ENCODE measurements at places on chromosomes 1 and 21. TPM values are rescaled to one million over a fixed set of nuclear protein-coding genes. Genes with fewer than 3 reads are reported as not detected.

GRCh38 chr1:3420218-3420951, 34.1 kb upstream of the ARHGEF16 start:
- no peak for DNase-seq

DNA sequence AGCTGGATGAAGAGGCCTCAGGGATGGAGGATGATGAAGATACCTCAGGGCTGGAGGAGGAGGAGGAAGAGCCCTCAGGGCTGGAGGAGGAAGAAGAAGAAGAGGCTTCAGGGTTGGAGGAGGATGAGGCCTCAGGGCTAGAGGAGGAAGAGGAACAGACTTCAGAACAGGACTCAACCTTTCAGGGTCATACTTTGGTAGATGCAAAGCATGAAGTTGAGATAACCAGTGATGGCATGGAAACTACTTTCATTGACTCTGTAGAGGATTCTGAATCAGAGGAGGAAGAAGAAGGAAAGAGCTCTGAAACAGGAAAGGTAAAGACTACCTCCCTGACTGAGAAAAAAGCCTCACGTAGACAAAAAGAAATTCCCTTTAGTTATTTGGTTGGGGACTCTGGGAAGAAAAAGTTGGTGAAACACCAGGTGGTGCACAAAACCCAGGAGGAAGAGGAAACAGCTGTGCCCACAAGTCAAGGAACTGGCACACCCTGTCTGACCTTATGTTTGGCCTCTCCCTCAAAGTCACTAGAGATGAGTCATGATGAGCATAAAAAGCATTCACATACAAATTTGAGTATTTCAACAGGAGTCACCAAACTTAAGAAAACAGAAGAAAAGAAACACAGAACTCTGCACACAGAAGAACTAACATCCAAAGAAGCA, 15.4 kb downstream of the L1TD1 start:
- no peak for DNase-seq

- DNase-seq: no peak
Observed at GRCh38 chr1:199585392-199585791, 442.1 kb upstream of the NR5A2 start.

AADACL4 gene
- total RNA-seq: not detected

GRCh38 chr1:23469372-23469982, 14.5 kb downstream of the ASAP3 start:
- DNase-seq: no peak

DNA sequence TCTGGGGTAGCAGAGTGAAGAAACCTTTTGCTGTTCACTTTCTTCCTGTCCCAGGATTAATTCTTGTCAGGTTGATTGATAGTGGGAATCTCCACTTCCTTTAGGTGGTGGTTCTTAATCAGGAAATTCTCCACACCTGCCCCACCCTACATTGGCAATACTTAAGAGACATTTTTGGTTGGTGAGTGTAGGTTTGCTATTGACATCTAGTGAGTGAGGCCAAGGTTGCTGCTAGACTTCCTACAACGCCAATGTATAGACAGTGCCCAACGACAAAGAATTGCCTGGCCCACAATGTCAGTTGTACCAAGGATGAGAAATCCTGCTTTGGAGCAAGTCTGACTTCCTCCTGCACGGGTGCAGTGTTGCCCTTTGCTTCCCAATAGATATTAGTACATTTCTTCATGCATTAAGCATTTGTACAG, 38.5 kb downstream of the MAP3K7CL start:
- DNase-seq: no peak

FNDC10 gene
- 1.3 TPM for total RNA-seq

ARID4B gene
- 127 TPM for total RNA-seq

DNA sequence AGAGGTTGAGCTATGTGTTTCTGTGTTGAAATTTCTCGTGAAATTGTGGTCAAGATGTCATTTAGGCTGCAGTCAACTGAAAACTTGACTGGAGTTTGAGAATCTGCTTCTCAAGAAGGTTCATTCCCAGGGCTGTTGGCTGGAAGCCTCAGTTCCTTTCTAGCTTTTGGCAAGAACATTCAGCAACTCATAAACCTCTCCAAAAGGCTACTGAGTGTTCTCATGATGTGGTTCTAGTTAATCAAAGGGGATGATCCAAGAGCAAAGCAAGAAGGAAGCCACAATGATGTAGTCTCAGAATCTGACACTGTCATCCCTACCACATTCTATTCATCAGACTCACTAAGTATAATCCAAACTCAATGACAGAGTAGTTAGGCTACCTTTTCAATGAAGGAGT, 66.6 kb downstream of the SPATA6 start:
- DNase-seq: no peak

DNA sequence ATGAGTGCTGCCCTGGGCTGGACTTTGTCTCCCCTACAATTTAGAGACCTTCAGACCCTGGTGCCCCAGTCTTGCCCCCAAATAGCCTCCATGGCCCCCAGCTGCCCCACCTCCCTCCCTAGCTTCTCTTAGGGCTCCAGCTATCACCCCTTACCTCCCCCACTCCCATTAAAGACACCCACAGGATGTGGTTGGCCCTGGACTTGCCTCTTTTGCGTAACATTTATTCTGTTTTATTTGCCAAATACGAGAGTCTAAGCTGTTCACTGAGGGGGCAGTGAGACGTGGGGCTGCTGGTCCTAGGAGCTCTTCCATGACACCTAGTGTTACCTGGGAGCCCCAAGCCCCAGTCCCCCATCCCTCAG, 4.5 kb downstream of the ZC3H12A start:
- peak; percentile 87 for DNase-seq

- no peak for DNase-seq
Observed at GRCh38 chr21:45552696-45553391, 10.6 kb upstream of the SLC19A1 start.

FAM163A gene
- total RNA-seq: 0.17 TPM

GRCh38 chr1:209397910-209398309, 185.6 kb upstream of the CAMK1G start:
- DNase-seq: no peak

SPATA21 gene
- total RNA-seq: not detected

DNA sequence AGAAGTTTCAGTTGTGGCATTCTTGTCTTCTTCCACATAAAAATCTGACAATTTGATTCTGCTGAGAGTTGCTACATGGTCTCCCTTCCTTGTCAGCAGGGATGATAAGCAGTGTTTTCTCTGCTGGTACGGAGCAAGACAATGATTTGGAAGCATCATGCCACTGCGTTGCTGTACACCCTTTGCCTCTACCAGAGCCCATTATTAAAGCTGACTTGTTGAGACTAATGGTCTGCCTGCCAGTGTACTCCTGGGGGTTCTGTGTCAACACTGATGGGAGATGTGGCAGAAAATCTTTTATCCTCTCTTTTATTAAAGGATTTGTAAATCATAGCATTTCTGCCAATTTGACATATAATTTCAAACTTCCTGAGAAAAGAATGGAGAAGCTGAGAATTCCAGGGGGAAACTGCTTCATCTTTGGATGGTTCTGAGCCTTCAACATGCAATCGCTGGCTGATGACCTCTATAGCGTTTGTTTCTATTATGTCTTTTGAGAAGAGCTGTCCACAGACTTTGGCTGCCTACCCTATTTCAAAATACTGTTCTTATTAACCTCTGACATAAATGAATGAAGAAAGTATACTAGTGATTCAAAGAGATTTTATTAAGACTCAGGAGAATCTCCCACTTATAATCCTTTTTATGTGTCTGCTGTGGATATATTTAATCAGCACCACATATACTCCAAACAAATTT, 47.9 kb upstream of the DYNLT5 start:
- DNase-seq: no peak

IQGAP3 gene
- total RNA-seq: not detected

DNA sequence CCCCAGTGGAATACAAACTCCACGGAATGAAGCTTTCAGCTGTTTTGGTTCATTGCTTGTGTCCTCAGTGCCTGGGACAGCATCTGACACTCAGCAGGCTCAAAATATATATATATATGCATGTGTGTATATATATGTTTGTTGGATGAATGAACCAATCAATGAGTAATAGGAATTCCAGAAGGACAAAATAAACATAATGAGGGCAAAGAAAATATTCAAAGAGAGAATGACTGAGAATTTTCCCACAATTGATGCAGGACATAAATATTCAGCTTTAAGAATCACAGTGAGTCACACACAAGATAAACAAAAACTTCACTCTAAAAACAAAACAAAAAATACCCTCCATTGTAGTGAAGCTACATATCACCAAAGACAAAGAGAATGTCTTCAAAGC, 64.0 kb downstream of the CHD5 start:
- no peak for DNase-seq

DNA sequence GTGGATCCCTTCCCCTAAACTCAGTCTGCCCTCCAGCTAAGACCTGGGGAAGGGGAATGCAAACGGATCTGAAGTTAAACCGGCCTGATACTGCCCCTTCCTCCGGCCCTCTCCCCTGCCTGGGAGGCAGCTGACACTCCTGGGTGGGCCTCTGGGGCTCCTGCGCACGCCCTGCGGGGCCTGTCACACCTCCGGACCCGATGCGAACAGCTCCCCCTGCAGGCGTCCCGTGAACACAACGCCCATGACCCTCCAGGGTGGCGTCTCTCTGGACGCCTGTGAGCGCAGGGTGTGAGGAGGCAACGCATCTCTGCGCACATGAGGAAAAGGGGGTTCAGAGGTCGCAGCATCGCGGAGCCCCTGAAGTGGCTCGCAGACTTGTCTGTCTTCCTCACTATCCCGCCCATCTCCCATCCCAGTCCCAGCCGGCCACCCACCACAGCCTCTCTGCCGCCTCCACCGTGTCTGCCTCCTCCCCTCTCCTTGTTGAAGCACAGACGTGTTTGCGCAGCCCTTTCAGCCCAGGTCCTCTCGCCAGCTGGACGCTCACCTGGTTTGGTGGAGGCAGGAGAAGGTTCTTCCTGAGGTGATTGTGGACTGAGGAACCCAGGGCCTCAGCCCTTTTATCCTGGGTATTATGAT, 421 bp upstream of the LCE3A start:
- DNase-seq: peak; percentile 1

GRCh38 chr1:167291539-167292185, 71.0 kb downstream of the POU2F1 start:
- DNase-seq: no peak

EPHB2 gene
- not detected for total RNA-seq

GRCh38 chr1:94298861-94299260, 61.5 kb upstream of the ARHGAP29 start:
- no peak for DNase-seq

ANGPTL3 gene
- not detected for total RNA-seq

- DNase-seq: no peak
Observed at GRCh38 chr1:114750780-114751179, 7.0 kb downstream of the CSDE1 start.

DNA sequence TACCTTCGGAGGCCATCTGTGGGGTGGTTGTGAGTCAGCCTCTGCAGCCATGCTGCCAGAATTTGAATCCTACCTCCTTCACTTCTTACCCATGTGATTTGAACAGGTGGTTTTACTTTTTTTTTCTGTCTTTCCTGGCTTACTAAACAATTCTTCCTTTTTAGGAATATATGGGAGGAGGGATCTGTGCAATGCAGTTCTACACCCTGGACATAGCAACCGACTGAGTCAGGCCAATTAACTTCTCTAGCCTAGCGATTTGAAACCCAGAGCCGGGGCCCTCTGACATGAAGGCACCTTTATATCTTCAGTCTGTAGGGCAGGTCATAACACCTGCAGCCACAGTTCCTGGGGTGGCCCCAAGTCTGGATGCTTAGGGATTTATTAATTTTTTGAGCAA, 83.6 kb downstream of the ST6GALNAC3 start:
- DNase-seq: no peak
